K562 (cell line): ENCODE measurements at places on chromosomes 7 and 10.

- DNase-seq = no peak
These were observed 43.3 kb downstream of the STAM start for GRCh38 chr10:17687117-17687831.

GRCh38 chr10:12728494-12728893, 273.0 kb downstream of the CCDC3 start:
- no peak for DNase-seq

- DNase-seq = peak; percentile 36
These were observed 83.8 kb downstream of the EBLN1 start for GRCh38 chr10:22133749-22134624.

DNA sequence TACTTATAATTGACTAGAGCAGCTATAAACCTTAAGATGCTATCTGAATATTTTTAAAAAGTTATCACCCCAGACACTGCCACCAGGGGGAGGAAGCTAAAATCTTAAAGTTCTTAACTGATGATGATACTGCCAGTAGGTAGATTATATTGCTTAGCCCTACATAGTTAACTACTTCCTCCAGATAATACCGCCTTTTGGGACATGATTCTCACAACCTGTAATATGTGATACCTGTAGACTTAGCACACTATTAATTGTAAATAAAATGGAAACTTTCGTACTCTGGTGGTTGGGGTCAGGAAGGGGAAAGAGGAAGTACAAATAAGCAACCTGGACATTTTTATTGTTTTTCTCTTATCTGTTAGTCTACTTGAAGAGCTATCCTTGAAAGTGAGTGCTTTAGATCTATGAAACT, 268.9 kb downstream of the ADK start:
- peak; percentile 19 for DNase-seq

DNA sequence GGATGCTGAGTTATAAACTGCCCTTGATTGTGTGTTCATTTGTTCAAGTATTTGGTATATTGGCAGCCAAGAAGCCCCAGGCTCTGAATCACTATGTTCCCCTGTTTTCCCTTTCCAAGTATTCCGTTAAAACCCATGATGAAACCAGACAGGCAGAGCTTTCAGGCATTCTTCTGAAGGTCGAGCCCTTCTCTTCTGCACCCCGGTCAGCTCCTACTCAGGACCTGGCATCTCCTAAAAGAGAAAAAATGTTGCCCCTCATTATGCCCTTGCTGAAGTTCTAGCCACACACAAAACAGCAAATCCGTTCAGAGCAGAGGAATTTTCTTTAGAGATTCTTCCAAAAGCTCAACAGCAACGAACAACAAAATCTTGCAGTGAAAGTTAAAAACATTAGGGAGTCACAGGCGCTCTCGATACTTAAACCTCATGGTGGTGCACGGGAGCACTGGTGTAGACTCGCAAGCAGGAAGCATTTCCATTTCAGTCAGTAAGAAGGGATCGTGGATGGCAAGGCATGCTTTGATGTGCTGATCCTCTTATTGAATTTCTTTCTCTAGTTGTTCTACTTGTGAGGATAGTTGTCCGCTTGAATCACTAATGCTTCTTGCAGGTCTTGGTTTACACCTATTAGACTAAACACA, 264.9 kb downstream of the SKIDA1 start:
- DNase-seq = no peak

DNA sequence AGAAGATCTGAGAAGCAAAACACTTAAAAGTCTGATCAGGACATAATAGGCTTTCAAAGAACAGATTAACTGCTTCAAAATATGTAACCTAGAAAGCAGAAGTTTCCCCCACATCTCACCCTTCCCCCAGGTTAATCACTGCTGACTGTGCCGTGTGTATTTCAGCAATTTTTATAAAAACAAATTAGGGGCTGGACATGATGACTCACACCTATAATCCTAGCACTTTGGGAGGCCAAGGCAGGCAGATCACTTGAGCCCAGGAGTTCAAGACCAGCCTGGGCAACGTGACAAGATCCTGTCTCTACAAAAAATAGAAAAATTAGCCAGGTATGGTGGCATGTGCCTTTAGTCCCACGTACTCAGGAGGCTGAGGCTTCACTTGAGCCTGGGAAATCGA, 67.6 kb upstream of the GATA3 start:
- DNase-seq = no peak

DNA sequence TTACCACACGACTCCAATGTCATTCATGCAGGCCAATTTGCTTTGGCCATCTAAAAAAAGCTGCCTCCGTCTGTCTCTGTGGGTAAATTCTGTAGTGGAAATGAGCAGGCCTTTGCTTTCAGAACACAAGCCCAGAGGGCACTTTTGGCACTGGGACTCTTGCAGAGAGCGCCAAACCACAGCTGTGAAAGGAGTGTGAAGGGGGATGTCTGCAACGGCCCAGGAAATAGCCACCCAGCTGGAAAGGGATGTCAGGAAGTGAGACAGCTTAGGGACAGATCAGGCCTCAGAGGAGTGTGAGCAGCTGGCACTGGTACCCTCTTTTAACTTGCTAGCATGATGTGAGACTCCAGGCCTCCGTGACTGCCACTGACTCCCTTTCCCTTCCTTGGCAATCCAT, 152.4 kb downstream of the DKK1 start:
- DNase-seq = no peak

DNA sequence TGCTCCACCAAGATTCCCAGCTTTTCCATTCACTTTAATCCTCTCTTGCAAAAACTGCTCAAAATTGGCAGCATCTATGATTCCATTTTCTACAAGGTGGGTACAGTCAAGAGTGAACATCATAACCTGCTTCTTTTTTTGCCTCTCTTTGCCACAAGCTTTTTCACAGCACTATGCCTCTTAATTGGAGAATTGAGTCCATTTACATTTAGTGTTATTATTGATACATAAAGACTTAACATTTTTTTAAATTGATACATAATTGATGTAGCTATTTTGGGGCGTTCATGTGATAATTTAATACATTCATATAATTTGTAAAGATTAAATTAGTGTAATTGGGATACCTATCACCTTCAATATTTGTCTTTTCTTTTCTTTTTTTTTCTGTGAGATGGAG, 18.8 kb downstream of the AS3MT start:
- DNase-seq = no peak

- DNase-seq = peak; percentile 68
These were observed 2.1 kb downstream of the EPHB4 start for GRCh38 chr7:100825215-100825671.

DNA sequence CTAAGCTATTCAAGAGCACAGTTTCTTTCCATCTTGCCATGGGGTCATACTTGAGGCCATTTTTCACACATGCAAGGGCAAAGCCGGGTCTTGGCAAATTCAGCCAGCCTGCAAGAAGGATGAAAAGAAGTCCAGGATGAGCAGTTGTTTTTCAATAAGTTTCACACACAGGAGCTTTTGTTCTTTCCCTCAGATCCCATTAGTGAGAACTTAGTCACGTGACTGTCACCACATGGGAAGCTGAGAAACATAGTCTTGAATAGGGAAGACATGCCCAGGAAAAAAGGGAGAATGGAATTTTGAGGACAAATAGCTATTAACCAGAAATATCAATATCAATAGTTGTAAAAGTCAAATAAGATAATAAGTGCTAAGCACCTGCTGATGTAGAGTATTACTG, 137.7 kb downstream of the AHR start:
- DNase-seq = no peak

GRCh38 chr7:34718867-34719266, 60.8 kb downstream of the NPSR1 start:
- no peak for DNase-seq

GRCh38 chr7:34761627-34762026, 103.6 kb downstream of the NPSR1 start:
- no peak for DNase-seq

GRCh38 chr7:2641406-2642393, 9.9 kb downstream of the TTYH3 start:
- no peak for DNase-seq

DNA sequence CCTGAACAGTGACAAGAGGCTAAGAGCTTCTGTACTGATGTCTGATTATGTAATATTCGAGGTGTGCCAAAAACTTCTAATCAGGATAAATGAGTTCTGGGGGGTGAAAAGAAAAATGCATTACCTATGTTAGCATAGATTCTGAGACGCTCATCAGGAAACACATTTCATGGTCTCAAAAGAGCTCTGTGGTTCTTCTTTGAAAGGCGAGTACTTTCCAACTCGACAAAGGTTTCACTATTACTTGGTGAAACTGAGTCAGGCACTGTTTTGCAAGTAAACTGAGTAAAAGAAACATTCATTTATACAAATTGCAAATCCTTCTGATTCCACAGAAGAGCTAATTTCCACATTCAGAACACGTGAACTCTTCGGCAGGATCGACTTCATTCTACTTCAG, 523.2 kb downstream of the GATA3 start:
- no peak for DNase-seq

- DNase-seq = no peak
These were observed 44.1 kb upstream of the LBX1 start for GRCh38 chr10:101273330-101273729.

GRCh38 chr7:4297165-4297917, 384.8 kb upstream of the FOXK1 start:
- no peak for DNase-seq

DNA sequence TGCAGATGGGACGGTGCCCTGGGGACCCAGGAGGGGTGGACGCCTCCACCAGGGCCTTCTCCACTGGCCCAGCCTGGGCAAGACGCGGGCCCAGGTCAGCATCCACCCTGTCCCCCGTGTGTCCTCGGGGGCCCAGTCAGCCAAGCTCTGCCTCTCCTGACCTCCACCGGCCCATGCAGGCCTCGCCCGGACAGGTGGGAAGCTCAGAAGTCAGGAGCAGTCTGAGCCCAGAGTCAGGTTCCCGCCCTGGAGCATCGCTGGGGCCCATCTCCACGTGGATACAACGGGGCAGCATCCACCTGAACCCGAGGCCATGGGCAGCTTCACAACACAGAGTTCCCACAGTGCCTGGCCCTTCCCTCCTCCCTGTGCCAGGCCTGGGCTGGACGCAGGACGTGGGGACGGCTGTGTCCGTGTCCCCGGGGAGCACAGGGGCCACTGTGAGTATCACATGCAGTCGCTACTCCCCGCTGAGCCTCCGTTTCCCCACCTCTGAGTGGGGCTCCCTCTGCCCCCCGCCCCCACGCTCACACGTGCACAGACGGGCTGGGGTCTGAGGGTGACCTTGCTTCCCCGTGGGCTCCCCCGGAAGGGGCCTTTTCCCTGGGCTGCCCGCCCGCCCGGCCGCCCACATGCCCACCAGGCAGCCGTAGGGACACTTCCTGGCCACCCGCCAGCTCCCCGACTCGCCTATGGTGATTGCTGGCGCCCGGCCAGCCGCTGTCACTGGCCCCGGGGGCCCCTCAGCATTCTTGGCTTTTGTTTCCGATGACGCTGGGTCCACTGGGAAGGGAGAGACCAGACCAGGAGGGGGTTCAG, 64.3 kb downstream of the PDGFA start:
- DNase-seq = peak; percentile 88

GRCh38 chr10:10758306-10758705, 259.4 kb upstream of the CELF2 start:
- DNase-seq = no peak

DNA sequence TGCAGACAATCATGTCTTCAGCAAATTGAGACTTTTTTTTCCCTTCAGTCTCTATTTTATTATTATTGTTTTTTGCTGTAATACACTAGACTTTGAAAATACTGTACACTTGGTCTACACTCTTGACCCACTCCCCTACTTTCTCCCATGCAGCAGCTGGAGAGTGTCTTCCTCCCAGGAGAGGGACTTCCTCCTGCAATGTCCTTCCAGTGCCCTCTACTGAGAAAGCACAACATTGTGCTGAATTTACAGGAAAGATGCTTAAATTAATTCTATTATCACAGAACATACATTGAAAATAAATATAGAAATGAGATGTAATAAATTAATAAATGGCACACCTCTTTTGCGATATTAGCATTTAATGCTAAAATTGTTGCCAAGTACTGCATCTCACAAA, 411.3 kb downstream of the CCSER2 start:
- DNase-seq = no peak

DNA sequence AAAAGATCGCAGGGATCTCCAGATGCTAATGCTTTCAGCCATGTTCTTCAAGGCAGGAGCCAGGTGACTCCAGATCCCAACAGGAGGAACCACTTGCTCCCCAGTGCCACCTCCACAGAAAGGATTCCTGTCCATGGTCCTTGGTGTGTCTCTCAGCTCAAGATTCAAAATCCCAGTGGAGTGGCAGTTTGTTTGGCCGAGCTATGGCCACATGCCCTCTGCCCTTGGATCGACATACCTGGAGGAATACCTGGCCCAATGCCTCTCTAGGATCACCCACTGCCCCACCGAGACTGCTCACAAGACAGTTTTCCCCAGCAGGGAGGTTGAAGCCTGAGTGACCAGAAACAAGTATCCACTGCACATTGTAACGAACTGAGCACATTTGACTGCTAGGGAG, 3.9 kb upstream of the GPRIN2 start:
- no peak for DNase-seq

- DNase-seq = no peak
These were observed 9.5 kb downstream of the CHRM2 start for GRCh38 chr7:136877990-136878389.

DNA sequence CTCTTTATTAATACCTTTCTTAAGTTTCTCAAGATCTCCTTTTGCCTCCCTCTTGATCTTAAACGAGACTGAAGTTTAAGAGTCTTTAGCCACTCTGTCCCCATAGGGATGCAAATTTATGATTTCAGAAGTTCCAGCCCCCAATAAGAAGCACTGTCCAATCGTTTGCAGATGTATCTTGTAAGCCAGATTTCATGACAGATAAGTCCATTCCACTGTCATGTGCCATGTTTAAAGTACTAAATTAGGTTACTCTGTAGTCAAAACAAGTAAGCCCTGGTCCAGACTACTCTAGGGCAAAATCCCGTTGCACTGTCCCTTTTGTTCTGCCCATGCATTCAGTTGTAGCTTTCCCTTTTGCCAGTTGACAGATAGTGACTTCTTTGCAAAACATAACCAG, 157.2 kb upstream of the KAT6B start:
- DNase-seq = no peak

- DNase-seq = no peak
These were observed 6.4 kb downstream of the SDK1 start for GRCh38 chr7:3307435-3307834.

DNA sequence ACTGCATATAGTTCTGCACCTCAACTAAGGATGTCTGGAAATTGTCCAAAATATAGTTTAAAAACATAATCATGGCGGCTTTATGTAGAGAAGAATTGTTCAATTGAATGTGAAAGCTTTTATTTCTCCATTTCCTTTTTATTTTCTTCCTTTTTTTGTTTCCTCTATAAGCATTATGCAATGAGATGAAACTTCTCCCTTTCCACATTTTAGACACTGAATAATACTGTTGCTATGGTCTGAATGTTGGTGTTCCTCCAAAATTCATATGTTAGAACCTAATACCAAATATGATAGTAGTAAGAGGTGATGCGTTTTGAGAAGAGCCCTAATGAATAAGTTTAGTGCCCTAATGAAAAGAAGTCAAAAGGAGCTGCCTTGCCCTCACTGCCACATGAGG, 175.0 kb downstream of the RNLS start:
- DNase-seq = no peak

- DNase-seq = no peak
These were observed 73.9 kb upstream of the FAM171A1 start for GRCh38 chr10:15445006-15445390.

GRCh38 chr10:4944841-4945240, 18.4 kb upstream of the AKR1C1 start:
- no peak for DNase-seq

GRCh38 chr10:117134306-117135025, 3.6 kb downstream of the VAX1 start:
- DNase-seq = no peak
